ENCODE measurements at places on chromosomes 2 and 18.

GRCh38 chr18:54382076-54382475, 24.4 kb downstream of the C18orf54 start:
- H3K36me3 ChIP-seq = no peaks in the 10 kb centered on the region
- H3K4me1 ChIP-seq = no peaks in the 10 kb centered on the region
- no peaks in the 10 kb centered on the region for H3K27me3 ChIP-seq
- no peak for DNase-seq

GRCh38 chr2:66457545-66457944, 22.6 kb downstream of the MEIS1 start:
- peaks cover 2% of the 10 kb centered on the region for H3K4me1 ChIP-seq
- H3K36me3 ChIP-seq = no peaks in the 10 kb centered on the region

DNA sequence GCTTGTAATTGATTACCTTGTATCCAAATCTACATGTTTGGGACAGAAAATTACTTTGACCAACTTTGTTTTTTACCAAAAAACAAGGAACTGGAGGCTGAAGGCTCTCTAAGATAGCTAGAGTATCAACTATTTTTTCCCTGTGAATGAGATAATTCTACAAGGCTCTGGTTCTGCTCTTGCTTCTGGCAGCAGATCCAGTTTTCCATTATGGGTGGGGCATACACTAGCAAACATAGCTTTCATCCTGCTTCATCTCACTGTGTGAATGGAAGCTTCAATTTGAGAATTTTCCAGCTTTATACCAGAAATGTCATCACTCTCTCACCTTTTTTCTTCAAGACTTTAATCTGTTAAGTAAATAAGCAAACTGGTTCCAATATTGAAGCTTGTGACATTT, 249.7 kb downstream of the RPRM start:
- no peak overlapping the region for H3K4me3 ChIP-seq
- no peak for DNase-seq
- H3K27me3 ChIP-seq = no peaks in the 10 kb centered on the region
- H3K36me3 ChIP-seq = no peaks in the 10 kb centered on the region
- no peaks in the 10 kb centered on the region for H3K4me1 ChIP-seq

DNA sequence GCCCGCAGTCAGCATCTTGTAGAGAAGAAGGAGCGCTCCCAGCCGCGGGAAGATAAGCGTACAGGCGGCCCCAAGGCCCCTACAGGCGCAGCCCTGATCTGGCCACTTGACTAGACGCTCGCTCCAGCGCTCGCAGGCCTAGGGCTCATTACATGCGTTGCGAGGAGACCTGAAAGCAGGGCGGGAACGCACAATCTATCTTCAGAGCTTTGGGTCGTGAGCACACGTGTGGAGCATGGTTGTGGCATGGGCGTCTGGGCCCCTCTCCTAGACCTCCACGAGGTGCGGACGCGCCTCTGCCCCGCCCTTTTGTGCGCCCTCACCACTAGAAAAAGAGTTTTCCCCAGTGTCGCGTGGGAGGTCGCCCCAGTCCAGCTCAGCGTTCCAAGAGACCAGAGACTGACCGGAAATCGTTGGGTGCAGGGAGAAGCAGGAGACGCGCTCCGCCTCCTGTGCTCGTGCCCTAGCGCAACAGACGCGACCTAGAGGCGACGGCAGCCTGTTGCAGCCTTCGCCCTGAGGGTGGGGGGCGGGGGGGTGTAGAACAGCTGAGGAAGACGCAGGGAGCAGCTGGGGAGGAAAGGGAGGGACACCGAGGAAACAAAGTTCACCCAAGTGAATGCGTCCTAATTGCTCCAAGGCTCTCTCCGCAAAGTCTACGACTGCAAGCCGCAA, 12.6 kb downstream of the NR4A2 start:
- no peaks in the 10 kb centered on the region for H3K4me1 ChIP-seq
- H3K36me3 ChIP-seq = no peaks in the 10 kb centered on the region
- DNase-seq = peak; percentile 39

- no peak overlapping the region for H3K27ac ChIP-seq
- DNase-seq = no peak
- no peaks in the 10 kb centered on the region for H3K36me3 ChIP-seq
- no peaks in the 10 kb centered on the region for H3K4me1 ChIP-seq
Observed at GRCh38 chr2:239095460-239096081, 247.7 kb downstream of the TWIST2 start.

DNA sequence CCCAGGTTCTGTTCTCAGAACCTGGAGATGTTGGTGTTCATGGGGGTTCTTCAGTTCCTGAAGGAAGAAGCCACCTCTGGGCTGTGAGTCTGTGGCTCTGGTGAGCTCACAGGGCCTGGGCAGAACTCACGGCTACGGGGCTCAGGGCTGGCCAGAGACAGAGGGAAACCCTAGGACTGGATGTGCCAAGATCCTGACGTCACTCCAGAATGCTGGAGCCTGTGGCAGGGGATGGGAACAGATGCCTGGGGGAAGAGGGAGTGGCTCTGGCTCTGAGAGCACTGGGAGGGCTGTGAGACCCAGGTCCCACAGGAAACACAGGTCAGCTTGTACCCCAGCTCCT, at the start of gene OTOF:
Gene OTOF, minus strand, starts transcription at position 214 of the 343 bp plus-strand sequence.
- H3K27ac ChIP-seq = no peak within 1 kb of the TSS
- H3K4me1 ChIP-seq = peaks cover 9% of the 10 kb centered on the region
- no peak within 1 kb of the TSS for H3K4me3 ChIP-seq
